ENCODE measurements at places on chromosomes 6 and 20. TPM values are rescaled to one million over a fixed set of nuclear protein-coding genes. Genes with fewer than 3 reads are reported as not detected.

The COL10A1 gene
- total RNA-seq = 0.52 TPM

The AHCY gene
- total RNA-seq = 129 TPM

The ARMH2 gene
- not detected for total RNA-seq

The KCNQ2 gene
- 1.6 TPM for total RNA-seq

The HEY2 gene
- total RNA-seq = 7.3 TPM

The RIOK1 gene
- total RNA-seq = 18.3 TPM

The JPH2 gene
- total RNA-seq = 85.1 TPM

The ALDH8A1 gene
- total RNA-seq = 0.52 TPM

The FOXS1 gene
- 3.1 TPM for total RNA-seq

The BIRC7 gene
- not detected for total RNA-seq

The KIF13A gene
- 44.9 TPM for total RNA-seq
